ENCODE measurements at places on chromosomes 1 and 21.
A peak's percentile ranks its signal among the peaks of the same experiment; 100 is the strongest.

GRCh38 chr1:168957818-168958217 is 148.7 kb upstream of the ATP1B1 start:
- no peak for DNase-seq

DNA sequence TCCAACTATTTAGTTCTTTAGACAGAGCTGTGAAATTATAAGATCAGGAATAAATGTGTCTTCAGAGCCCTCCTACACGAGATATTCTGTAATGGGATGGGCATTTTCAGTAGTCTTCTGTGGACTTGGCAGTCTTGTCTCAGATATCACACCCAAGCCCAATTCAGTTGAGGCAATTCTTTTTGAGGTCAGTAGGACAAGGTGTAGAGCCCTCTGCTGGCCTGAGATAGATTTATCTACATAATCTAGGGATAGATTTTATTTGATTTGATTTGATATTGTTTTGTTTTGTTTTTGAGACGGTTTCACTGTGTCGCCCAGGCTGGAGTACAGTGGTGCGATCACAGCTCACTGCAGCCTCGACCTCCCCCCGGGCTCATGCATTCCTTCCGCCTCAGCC is 77.5 kb downstream of the FMN2 start:
- no peak for DNase-seq

GRCh38 chr1:157292302-157292701 is 154.1 kb upstream of the ETV3 start:
- DNase-seq, result no peak

DNA sequence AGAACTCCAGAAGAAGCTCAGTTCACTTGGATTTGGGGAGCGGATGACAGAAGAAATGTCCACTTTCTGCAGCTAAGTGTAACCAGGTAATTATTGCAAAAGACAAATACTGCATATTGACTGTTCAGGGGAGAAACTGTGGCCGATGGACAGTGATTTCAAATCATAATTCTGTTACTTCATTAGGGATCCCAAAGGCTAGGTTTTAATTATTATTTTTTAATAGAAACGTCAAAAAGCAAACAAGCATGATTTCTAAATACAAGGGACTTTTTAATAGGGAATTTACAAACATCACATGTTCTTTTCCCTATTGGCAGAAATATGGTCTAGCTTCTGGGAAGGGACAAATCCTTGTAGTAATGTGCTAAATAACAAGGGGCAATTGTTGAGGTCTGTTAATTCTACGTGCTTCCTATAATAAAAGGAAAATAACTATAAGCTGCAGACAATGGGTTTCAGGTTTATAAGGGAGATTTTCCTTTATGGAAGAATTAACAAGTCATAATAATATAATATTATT is 15.5 kb downstream of the DIPK1A start:
- no peak for DNase-seq

- no peak for DNase-seq
Measured at GRCh38 chr1:105686026-105686425, 1370.4 kb upstream of the PRMT6 start.

DNA sequence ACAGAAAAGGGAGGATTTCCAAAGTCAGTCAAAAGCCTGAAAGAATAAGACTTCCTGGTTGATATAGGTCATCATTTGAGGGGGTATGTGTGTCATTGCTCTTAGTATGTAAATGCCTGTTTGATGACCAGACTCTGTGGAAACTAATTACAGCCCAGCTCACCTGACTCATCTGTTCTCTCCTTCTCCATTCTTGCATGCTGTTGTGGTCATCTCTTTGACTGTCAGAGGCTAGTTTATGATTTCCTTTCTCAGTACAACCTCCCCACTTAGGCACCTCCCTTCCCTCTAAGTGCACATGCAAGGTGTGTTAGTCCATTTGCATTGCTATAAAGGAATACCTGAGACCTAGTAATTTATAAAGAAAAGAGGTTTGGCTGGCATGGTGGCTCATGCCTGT is 2.4 kb upstream of the C1orf116 start:
- no peak for DNase-seq

GRCh38 chr1:168225476-168226190 is at the start of gene SFT2D2:
SFT2D2 (plus strand) TSS chr1:168226004; CDS start chr1:168226080, 76 bp downstream.
- DNase-seq, result peak; percentile 85

- DNase-seq, result no peak
Measured at GRCh38 chr1:162248854-162249535, 127.7 kb downstream of the SPATA46 start.

DNA sequence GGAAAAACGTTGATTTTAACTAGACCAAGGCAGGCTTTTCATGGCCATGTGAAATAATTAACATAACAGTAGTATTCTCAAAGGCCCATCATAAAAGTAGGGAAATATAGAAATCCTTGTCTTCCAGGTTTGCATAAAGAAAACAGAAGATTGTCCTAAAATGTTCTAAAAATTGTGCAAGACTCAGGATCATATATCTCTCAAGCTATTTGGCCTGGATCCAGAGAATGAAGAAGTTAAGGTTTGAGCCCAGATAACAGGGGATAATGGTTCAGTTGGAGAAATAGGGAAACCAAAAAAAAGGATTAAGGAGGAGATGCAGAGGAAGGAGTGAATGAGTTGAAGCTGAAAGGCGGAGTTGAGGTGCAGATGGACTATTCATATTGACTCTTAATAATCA is 555.5 kb upstream of the NR5A2 start:
- no peak for DNase-seq

- no peak for DNase-seq
Measured at GRCh38 chr1:4593106-4593505, 61.3 kb upstream of the AJAP1 start.

DNA sequence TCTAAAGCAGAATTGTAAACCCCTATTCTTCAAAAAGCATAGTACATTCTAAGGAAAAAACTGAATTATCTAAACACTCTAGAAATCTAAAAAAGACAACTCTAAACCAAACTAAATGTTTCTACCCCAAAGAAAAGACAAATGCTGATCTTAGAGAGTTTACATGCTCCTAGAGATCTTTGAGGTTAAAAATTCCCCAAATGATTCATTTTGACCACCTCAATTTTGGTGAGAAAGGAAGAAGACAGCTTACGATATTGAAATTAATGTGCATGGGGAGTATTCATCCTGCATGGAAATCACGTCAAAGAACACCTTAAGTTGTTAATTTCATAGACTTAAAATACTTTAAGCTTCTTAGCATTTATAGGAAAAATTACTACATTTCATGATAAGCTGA is 377.8 kb upstream of the RUNX1 start:
- no peak for DNase-seq

- DNase-seq, result no peak
Measured at GRCh38 chr1:22717037-22717760, 6.6 kb downstream of the EPHB2 start.

DNA sequence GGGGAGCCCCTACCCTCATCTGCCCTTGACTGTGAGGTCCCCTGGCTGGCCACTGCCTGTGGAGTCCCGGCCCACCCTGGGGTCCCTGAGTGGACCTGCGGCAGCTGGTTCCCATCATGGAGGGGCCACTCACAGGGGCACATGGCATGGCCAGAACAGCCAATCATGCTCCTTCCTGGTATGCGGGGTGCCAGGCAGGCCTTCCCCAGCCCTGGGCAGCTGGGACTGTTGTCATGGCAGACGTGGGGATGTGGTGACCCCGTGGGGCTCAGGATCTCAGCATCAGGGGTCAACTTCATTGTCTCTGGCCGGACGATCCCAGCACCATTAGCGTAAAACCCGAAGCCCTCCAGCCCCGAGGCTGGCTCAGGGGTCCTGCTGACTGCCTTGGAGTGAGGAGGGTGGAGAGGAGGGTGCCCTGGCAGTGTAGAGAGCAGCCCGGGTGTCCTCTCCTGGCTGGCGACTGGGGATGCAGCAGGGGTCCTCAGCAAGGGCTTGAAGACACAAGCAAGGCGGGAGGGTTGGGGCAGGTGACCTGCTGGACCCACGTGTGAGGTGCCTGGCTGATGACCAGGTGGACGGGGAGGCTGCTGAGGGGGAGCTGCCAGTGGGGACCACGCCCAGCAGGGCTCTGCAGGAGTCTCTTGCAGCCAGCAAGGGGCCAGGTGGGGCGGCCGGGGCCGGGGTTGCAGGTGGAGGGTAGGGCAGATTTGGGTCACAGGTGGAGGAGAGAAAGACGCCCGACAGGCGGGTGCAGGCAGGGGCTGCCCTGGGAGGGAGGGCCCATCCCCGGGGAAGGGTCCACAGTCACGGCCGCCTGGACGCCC is 45.1 kb downstream of the TRIM11 start:
- DNase-seq, result peak; percentile 30

DNA sequence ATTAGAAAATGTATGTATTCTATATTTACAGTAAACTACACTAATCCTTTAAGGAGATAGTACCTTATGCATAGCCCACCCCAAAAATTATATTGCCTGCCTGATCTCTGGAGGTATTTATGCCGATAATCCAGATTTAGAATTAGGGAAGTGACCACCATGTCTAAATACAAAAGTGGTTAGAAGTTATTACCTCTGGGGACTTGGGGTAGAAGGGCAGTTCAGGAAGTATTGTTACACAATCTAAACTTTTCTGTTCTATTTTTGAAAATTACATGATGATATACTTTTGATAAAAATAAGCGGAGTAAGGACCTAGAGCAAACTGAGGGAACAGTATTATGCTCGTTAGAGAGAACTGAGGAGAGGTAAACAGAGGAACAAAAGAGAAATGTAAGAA is 90.5 kb upstream of the ZP4 start:
- no peak for DNase-seq

DNA sequence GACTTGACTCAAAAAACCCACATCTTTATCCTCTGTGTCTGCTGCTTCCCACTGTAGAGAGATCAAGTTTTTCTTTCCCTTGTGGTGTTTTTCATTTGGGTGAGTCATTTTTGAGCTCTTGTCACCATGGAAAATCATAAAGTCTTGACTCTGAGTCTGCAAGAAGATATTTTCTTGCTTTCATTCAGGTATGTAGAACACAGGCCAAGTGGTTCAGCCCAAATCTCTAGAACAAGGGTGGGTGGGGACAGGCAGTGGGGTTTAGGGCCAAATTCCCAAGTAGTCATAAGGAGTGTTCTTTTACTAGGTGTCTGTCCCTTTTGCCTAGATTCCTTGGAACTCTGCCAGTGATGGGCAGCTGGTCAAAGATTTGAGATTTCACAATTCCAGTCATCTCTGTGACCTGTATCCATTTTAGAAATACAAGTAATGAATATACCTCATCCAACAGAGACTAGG is 21.5 kb upstream of the ARHGAP29 start:
- no peak for DNase-seq

- DNase-seq, result no peak
Measured at GRCh38 chr21:26050857-26051256, 119.7 kb downstream of the APP start.

GRCh38 chr1:198399452-198399851 is 141.0 kb downstream of the ATP6V1G3 start:
- DNase-seq, result no peak

DNA sequence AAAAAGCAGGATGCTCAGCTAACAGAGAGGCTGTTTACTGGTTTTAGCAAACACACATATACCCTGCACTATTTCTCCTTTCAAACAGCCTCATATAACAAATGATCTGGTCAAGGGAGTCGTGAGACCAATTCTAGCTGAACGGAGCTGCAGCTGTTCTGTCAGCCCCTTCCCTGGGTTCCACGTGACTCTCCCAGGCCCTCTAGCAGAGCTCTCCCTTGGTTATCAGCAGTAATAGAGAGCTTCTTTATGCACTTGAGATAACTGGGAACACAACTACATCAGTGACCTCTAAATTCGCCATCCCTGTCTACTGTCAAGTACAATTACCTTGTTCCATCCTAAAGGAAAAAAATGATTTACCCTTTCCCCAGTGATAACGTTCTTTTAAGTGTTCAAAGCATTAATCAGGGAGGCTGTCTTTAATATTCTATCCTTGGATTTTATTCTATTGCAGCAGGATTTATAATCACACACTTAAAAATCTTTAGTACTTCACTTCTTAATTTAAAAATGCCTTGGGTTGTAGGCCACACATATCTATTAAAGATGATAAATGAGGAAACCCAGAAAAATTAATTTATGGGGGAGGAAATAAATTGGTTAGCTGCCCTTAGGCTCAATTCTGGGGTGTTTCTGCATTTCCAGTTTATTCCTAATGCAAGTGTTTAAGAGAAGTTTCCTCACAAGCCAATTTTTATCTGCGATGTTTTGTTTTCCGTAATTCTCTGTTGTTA is 28.2 kb downstream of the PTGER3 start:
- DNase-seq, result no peak

GRCh38 chr1:114154963-114155322 is 1.3 kb upstream of the SYT6 start:
- DNase-seq, result peak; percentile 42

GRCh38 chr1:88678405-88678804 is 5.7 kb upstream of the PKN2 start:
- no peak for DNase-seq

DNA sequence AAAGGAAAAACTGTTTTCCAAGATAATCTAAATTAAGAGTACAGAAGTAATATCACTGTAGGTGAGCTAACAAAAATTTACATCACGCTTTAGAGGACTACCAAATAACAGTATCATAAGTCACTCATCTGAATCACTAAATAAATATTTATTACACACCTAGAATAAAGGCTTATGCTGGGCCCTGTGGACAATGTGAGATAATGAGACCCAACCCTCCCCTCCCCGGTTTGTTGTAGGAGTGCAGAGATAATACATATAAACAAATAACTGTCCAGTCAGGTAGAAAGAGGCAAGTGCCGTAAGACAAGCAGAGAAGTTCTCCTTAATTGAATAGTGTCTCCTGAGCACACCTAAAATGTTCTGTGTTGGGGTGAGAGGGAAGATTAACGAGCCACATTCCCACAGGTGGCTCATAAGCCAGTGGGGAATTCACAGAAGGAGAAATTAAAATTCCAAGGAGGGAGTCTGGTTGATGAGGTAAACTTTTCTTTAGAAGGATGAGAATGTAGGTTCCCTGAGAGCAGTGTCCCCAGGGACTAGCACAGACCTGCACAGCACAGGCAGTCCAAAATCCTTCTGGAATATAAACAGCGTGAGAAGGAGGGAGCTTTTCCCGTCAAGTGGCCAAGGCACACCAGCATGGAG is 241.4 kb downstream of the NFIA start:
- no peak for DNase-seq

GRCh38 chr1:99590578-99591209 is 55.2 kb upstream of the PALMD start:
- peak; percentile 71 for DNase-seq

DNA sequence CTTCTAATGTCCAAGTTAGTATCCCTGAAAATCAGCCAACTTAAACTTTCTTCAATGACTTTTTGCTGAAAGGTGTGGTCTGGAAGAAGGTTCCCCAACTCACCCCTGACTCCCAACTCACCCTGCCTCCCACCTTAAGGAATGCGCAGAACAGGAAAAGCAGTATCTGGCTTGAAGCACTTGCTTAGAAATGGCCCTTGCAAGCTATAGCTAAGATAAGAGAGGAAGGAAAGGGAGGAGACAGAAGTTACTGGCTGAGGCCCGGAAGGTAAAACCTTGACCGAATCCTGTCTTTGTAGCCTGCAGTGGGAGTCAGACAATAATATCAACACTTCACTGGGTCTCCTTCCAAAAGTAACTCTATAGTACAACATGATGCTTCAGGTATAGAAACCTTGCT is 2.9 kb downstream of the CYYR1 start:
- DNase-seq, result no peak

- DNase-seq, result no peak
Measured at GRCh38 chr1:229248821-229249817, 21.8 kb upstream of the RAB4A start.

- no peak for DNase-seq
Measured at GRCh38 chr1:98662356-98662670, 792 bp downstream of the SNX7 start.

GRCh38 chr1:164308101-164308500 is 250.9 kb upstream of the PBX1 start:
- no peak for DNase-seq

Data from left hindlimb (tissue), 1 donor.